DND-41 (cell line): ENCODE measurements at places on chromosomes 3 and 15.

- DNase-seq: no peak
These were observed 249.9 kb upstream of the DNAJC19 start for GRCh38 chr3:181239441-181239840.

DNA sequence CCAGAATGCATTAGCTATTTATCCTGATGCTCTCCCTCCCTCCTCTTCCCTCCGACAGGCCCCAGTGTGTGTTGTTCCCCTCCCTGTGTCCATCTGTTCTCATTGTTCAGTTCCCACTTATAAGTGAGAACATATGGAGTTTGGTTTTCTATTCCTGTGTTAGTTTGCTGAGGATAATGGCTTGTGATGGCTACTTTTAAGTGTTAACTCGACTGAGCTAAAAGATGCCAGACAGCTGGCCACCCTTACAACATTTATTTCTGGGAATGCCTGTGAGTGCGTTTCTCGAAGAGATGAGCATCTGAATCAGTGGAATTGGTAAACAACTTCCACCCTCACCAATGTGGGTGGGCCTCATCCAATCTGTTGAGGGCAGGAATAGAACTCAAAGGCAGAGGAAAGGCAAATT is 24.7 kb upstream of the TM2D3 start:
- DNase-seq: no peak

- DNase-seq: no peak
These were observed 190.3 kb downstream of the MCTP2 start for GRCh38 chr15:94421706-94422105.

- DNase-seq: no peak
These were observed 51.5 kb upstream of the SLCO3A1 start for GRCh38 chr15:91801836-91802534.

DNA sequence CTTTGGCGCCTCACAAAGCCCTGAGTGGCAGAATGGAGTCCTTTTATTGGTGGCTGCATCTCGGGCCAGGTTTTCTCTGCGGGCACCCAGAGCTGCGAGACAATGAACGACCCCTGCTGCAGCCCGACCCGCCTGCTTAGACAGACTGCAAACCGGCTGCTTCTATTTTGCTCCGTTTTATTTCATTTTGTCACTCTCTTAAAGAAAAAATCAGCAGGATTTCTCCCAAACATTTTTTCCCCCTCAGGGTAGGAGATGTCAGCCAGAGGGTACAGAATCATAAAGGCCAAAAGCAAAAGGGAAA is 64.8 kb downstream of the OXNAD1 start:
- no peak for DNase-seq

GRCh38 chr3:120404876-120405275 is 45.9 kb downstream of the FSTL1 start:
- no peak for DNase-seq

DNA sequence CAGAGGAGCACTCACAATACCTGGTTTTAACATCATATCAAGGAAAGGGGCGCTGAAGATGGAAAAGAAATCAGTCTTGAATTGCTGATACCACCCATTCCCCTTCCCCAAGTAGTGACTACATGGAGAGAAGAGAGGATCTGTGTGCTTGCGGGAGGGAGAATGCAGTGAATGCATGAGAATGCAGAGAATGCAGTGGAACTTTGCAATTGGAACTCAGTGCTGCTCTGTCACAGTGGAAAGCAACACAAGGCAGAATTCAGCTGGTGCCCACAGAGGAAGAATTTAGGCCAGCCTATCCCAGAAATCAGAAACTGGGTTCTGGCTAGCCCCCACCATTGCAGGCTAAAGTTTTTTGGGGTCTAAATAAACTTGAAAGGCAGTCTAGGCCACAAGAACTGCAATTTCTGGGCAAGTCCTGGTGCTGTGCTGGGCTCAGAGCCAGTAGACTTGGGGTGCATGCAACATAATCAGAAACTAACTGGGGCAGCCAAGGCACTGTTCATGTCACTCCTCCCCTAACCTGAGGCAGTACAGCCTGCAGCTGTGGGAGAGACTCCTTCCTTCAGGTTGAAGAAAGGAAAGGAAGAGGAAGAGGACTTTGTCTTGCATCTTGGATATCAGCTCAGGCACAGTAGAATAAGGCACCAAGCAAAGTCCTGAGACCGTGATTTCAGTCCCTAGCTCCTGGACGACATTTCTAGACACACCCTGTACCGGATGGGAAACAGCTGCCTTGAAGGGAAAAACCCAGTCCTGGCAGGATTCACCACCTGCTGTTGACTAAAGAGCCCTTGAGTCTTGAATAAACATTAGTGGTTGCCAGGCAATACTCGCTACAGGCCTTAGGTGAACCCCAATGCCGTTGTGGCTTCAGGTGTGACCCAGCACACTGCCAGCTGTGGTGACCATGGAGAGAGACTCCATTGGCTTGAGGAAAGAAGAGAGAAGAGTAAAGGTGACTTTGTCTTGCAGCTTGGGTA is 329.3 kb downstream of the TBL1XR1 start:
- DNase-seq: no peak

DNA sequence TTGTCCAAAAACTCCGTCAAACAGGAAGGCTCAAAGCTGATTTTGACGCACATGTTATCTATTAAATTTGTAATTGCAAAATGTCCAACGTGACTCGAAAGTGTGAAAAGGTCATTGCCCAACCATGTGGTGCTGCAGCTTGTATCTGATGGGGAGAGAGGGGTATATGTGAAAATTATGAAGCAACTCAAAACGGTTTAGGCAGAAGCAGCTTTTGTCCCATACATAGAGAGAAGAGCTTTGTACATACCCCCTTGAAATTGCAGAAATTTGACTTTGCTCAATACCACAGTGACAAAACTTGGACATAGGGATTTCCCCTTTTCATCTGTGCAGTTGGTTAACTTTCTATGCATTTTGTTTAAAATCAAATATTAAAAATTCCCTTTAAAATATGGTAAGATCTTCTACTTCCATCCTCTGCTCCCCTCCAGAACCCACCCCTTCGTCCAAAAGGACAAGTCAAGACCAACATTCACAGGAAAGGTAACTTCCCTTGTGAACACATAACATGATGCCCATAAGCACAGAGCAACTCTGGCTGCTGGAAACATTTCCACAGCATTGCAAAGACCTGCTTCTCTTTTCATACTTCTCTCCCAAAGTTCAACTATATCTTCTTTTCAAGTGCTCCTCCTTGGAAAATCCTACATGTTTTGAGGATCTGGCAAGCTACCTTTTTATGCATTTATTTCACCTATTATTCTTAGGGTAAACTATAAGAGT is 253.7 kb upstream of the THBS1 start:
- DNase-seq: no peak

GRCh38 chr3:168714609-168715240 is 619.0 kb upstream of the GOLIM4 start:
- no peak for DNase-seq

DNA sequence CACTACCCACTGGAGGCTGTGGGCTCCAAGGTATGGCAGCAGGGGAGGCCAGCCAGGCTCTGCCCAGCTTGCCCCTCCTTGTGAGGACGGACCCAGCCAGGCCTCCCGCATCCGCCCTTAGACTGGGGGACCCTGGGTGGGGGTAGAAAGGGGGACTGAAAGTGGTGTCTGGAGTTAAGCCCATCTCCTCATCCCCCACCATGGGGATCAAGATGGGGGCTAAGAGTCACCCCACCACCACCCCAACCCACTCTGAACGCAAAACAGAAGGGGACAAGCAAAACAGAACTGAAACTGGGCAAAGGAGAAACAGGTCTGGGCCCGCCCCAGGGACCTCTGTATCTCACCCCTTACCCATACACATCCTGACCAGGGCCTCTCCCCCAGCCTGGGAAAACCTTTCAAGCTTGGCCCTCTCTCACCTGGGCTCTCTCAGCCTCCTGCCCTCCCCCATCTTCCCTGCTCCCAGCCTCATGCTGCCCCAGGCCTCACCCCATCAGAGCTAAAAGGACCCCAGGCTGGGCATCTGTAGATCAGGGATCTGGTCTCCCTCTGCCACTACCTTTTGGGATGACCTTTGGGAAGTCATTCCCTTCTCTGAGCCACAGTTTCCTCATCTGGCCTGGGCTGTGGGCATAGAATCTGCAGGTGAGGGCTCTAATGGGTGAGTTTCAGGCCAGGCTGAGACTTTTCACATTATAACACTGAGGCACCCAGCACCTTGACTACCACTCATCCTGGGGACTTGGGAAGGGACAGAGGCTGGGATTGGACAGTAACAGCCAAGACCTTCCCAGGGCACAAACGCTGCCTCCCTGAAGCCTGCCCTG is 30.0 kb upstream of the CYP11A1 start:
- DNase-seq: no peak

GRCh38 chr15:28004143-28005003 is 94.7 kb downstream of the OCA2 start:
- DNase-seq: no peak

DNA sequence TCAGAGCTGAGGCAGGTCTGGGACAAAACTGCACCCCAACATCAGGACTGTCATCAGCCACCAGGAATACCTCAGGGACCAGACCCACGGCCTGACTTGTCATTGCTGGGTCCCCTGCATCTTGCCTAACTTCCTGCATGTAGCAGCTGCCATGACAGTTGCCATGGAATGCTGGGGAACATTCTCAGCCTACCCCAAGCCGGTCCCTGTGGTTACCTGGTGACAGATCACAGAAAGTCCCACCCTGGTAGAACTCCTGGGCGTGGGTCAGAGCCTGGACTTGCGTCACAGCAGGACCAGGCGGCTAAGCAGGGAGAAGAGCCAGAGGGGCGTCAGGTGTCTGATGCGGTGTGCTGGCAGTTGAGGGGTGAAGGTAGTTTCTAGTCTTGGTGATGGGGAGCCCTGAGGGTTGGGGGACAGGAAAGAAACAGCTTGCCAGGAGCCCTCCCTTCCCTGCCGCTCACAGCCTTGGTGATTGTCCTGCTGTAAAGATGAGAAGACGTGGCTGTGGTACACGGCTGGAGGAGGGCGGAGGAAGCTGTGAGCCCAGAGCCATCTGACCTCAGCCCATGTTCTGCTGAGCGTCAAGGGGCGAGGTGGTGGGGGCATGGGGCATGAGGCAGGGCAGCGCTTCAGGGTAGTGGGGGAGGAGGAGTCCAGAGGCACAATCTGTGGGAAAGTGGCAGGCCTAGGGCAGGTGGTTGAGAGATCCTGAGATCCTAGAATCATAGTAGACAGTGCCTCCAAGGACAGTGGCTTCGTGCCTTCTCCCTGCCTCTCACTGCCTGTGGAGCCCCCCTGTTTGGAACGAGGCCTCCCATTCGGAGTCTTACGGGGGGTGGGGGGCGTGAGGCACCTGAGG is 5.4 kb downstream of the H1-8 start:
- no peak for DNase-seq

DNA sequence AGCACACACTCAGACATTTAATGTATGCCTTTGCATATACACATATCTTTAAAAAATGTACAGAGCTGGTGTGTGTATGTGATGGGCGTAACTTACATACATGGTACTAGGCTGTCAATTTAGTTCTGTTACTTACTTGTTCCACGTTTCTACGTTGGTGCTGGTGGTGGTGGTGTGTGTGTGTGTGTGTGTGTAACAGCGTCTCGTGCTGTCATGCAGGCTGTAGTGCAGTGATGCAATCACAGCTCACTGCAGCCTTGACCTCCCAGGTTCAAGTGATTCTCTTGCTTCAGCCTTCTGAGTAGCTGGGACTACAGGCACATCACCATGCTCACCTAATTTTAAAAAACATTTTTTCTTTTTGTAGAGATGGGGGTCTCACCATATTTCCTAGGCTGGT is 64.2 kb downstream of the ISG20 start:
- no peak for DNase-seq

GRCh38 chr15:77865106-77865610 is 212.4 kb downstream of the TBC1D2B start:
- DNase-seq: no peak

GRCh38 chr15:83207009-83207659 is 489 bp downstream of the HDGFL3 start:
- DNase-seq: peak; percentile 24

DNA sequence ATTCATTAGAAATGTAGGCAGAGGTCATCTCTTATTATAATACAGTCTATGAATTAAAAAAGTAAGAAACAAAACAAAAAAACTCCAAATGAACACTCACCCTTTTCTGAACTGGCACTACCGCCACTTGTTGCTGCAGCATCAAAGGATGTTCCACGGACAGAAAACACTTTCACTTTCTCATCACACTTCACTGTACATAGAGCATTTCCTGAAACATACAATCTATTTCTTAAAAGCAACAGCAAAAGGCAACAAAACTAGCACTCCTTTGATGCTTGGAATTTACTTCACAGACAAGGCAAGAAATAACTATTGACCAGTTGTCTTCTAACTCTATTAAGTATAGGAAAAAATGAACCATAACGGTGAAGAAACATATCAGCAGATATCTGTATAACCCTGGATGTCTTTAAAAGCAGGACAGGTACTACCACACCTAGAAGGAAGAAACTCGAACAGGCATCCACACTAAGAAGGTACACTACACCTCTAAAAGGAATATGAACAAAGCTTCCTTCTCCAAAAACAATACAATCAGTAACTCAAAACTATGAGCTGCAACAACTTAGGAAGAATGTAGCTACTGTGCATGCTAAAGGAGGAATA is 24.9 kb downstream of the ETFA start:
- peak; percentile 51 for DNase-seq

GRCh38 chr15:65332391-65333147 is 28.1 kb downstream of the RNU5B-1 start:
- DNase-seq: no peak

GRCh38 chr3:49329186-49329585 is 10.7 kb downstream of the USP4 start:
- no peak for DNase-seq

- DNase-seq: peak; percentile 59
These were observed at the start of gene KIF7 for GRCh38 chr15:89654847-89655805. TSS of gene KIF7 (minus strand) at chr15:89655467. CDS start at chr15:89652930, 2,537 bp downstream.

DNA sequence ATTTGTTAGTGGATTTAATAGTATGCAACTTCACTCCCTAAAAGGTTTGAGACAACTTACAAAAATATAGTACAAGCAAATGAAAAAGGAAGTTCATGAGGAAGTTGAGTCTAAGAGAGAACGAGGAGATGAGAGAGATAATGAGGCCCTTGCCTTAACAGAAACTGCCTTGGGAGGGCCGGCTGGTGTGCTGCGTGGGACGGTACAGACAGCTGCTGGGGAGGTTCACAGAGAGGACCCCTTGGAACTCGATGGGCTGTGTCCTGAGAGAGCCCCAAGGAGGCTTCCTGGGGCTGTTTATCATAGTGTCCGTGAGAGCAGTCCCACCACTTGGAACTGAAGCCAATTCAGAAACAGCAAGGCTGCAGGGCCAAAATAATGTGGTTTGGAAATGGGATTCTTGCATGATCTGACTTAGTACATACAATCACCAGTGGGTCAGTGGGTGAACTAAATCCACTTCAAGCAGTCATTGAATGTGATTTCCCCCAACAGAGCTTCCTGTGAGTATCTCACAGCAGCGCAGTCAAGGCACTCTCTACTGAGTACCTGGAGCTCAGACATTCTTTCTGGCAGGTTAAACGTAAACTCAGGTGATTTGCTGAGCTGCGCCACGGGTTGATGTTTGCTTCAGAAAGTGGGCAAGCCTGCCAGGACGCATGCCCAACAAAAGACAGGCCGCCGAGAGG is 90.8 kb downstream of the CRTC3 start:
- DNase-seq: peak; percentile 53

GRCh38 chr15:62983956-62984355 is 58.6 kb upstream of the TPM1 start:
- no peak for DNase-seq

GRCh38 chr3:134430950-134431445 is 54.8 kb downstream of the ANAPC13 start:
- DNase-seq: no peak

- peak; percentile 82 for DNase-seq
These were observed 6.7 kb upstream of the ACSBG1 start for GRCh38 chr15:78241017-78241416.

GRCh38 chr3:46907960-46908293 is 30.4 kb downstream of the PTH1R start:
- no peak for DNase-seq

GRCh38 chr3:24582431-24583403 is 88.1 kb upstream of the THRB start:
- no peak for DNase-seq
